ENCODE measurements at places on chromosomes 3 and 15.
A peak's percentile ranks its signal among the peaks of the same experiment; 100 is the strongest.

DNA sequence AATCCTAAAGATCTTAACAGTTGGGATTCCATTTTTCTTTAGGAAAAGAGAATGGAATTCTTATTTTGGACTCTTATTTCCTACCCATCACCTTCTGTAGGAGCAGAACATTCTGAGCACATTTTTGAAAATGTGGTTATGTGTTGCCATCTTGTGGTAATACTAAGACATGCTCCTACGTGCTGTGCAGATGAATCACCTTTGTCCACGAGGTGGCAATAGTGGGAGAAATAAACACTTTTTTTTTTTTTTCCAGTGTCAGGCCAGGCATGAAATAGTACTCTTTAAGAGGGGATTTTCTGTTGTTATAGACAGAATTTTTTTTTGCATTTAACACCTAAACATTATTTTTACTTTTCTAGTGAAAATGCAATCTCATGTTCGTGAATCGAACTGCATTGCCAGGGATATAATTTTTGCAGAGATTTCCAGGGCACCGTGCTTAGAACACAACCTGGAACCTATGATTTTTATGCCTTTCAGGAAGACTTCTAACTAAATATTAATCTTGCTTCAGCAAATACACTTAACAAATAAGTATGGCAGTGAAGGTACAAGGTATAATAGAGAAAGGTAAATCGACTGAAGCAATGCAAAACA lies 196.6 kb downstream of the GAP43 start:
- DNase-seq: peak; percentile 94

- DNase-seq: peak; percentile 85
Observed at GRCh38 chr3:11720304-11720898, 76.7 kb upstream of the VGLL4 start.

- DNase-seq: no peak
Observed at GRCh38 chr3:135083756-135084155, 288.7 kb downstream of the EPHB1 start.

DNA sequence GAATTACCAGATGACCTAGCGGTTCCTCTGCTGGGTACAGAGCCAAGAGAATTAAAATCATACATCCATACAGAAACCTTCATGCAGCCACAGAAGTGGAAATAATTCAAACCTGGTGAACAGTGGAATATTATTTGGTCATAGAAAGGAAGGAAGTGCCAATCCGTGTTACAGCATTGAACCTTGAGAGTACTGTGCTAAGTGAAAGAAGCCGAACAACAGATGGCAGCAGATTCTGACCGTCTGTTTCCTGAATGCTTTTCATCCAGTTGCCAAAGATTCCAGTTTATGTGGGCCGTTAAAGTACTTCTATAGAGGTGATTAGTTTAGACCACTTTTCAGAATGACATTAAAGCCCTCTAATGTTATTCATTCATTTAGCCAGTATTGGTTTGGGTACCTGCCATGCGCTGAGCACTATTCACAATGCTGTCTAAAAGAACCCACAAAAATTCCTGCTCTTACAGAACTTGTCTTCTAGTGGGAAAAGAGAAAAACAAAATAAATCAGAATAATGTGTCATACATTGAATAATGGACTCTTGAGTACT lies 45.8 kb upstream of the SENP5 start:
- DNase-seq: no peak

DNA sequence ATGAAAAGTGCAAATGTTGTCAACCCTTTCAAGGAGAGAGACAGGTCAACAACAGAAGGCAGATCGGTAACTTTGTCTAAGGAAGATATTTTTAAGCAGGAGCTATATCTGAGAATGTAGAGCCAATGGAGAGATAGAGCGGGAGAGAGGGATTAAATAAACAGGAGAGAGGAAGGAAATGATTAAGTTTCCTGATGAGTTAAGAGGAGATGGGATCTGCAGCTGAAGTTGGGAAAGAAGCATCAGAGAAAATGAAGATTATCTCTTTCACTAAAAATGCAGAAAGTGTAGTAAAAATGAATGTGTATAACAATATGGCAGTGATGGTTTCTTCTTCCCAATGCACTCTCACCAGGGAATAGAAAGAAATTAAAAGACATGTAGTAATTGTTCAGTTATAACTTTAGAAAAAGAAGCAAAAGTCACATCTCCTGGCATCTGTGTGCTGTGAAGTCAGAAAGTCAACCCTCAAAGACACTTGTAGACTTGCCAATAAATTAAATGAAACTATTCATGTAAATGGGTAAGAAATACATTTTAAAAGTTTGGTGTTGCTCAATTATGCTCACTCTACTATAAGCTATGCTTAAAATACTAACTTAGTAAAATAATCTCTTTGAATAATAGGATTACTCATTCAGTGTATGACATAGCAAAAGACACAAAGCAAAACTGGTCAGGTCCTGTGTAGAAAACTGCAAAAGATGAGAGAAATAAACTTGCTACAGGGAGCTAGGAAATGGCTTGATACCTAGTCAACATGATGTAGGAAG lies 264.6 kb downstream of the ZIC4 start:
- no peak for DNase-seq

- no peak for DNase-seq
Observed at GRCh38 chr3:168655611-168656010, 559.9 kb upstream of the GOLIM4 start.

- peak; percentile 10 for DNase-seq
Observed at GRCh38 chr3:157785102-157785826, 282.0 kb upstream of the VEPH1 start.

DNA sequence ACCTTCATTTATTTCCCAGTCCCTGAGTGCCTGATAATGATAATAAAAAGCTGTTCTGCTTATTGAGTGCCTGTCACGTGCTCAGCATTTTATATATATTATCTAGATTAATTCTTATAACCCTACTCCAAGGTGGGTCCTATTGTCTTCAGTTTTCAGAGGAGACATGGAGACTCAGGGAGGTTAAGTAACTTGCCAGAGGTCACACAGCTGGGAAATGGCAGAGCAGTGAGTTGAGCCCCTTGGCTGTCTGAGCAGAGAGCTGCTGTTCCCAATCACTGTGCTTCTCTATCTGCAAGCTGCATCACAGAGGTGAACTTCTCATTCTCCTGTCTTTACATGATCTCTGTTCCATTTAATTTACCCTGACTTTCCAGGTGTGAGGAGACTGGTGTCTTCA lies 32.3 kb upstream of the MRPS22 start:
- DNase-seq: no peak

GRCh38 chr15:41928637-41929620 lies 35.1 kb upstream of the SPTBN5 start:
- peak; percentile 52 for DNase-seq

- DNase-seq: no peak
Observed at GRCh38 chr3:143291836-143292447, 172.4 kb downstream of the CHST2 start.

- no peak for DNase-seq
Observed at GRCh38 chr3:29540544-29540943, 259.7 kb downstream of the RBMS3 start.

- no peak for DNase-seq
Observed at GRCh38 chr3:65968996-65969395, 69.7 kb downstream of the MAGI1 start.

DNA sequence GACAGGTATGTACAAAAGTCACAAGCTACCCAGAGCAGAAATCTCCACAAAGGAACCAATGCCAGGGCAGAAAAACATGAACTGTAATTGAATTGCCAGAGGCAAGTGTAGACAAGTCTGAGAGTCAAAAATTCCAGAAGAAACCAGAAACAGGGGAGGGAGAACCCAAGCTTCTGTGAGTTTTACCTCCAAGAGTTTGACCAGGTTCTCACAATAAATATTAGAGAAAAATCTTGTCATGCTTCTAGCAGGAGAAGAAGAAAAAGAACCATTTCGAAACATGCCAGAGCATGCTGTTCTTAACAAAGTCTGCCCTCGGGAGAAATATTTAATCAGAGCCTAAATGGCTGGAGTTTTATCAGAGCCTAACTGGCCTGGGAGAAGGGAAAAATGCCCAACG lies 32.5 kb upstream of the AP3B2 start:
- DNase-seq: peak; percentile 36

GRCh38 chr3:129592381-129593131 lies 13.9 kb downstream of the PLXND1 start:
- DNase-seq: no peak

- DNase-seq: no peak
Observed at GRCh38 chr3:3927198-3927597, 128.0 kb downstream of the LRRN1 start.

DNA sequence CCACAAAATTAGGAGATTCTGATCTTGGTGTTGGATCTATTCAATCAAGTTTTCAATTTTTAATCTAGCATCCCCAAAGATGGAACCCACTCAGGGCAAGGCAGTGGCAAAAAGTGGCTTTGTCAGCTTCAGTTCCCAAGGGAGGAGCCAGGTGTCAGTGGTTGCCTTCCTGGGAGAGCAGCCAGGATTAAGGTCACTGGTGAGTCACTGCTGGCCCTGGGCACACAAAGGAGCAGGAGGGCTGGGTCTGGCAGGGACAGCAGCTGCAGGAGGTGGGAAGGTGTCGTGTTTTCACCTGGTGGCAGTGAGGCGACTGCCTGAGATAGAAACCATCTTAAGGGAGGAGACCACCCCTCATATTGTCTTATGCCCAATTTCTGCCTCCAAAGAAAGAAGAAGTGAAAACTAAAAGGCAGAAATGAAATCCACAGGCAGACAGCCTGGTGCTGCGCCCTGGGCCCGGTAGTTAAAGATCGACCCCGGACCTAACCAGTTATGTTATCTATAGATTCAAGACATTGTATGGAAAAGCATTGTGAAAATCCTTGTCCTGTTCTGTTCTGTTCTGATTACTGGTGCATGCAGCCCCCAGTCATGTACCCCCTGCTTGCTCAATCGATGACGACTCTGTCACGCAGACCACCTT lies 5.9 kb upstream of the KLHL25 start:
- DNase-seq: no peak

DNA sequence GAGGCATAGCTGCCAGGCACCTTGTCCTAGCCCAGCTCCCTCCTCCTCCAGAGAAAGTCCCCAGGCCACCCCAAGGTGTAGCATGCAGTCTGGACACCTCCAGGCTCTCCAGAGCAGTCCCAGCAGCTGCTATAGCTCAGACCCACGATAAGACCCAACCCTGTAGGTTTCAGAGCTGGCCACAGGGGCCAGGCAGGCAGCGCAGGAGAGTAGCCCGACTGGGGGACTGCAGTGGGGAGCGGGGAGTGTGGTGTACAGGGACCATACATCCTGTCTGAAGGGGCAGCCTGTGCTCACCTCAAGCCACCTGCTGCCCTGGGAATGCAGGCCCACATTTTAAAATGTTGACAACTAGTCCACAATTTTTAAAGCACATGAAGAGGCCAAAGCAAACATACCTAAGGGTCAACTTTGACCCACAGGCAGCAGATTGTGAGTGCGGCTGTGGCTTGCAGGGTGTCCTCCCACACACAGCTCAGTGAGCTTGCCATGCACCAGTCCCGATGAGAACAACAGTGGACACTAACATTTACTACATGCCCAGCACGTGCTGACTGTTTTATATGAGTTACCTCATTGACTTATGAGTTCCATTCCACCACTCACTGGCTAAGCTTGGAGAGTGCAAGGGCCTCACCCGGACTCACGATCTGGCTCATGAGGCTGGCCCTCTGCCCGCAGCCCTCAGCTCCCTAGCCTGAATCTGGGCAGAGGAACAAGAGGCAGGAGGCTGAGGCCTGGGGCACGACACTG lies 81.4 kb downstream of the DNAJB8 start:
- DNase-seq: peak; percentile 87

Data from cerebellar cortex (tissue), 1 donor.